ENCODE measurements at places on chromosomes 11 and 22. TPM values are rescaled to one million over a fixed set of nuclear protein-coding genes. Genes with fewer than 3 reads are reported as not detected.

Gene RCOR2
- 16.0 TPM for total RNA-seq

Gene ANO3
- total RNA-seq: 7.2 TPM

Gene OR2D2
- 2.2 TPM for total RNA-seq

Gene MPZL2
- 0.63 TPM for total RNA-seq

Gene ARHGAP20
- 53.8 TPM for total RNA-seq

Gene HBG2
- 464 TPM for total RNA-seq

Gene DAGLA
- 10.6 TPM for total RNA-seq

Gene PKDREJ
- under 0.01 TPM for total RNA-seq

Gene CYP2D6
- total RNA-seq: 7.2 TPM

Gene GAB4
- not detected for total RNA-seq

Gene SLC25A45
- 0.31 TPM for total RNA-seq

Gene FGF3
- total RNA-seq: not detected

Gene KDELR3
- total RNA-seq: 0.31 TPM

Gene MUC6
- not detected for total RNA-seq

Gene TEAD1
- total RNA-seq: 41.9 TPM

Gene C11orf98
- total RNA-seq: 19.7 TPM

Gene ACRV1
- 0.31 TPM for total RNA-seq

Gene SERPING1
- total RNA-seq: 15.0 TPM

Gene CLCF1
- 0.31 TPM for total RNA-seq

Gene MS4A6A
- total RNA-seq: 1.6 TPM

Gene CCDC15
- 3.8 TPM for total RNA-seq

Gene INPPL1
- total RNA-seq: 18.8 TPM

Gene PARVA
- 5.0 TPM for total RNA-seq

Gene RRM1
- total RNA-seq: 73.2 TPM

Gene WNT7B
- total RNA-seq: 9.1 TPM

Gene KIRREL3
- total RNA-seq: 41.9 TPM

Gene SYCE3
- total RNA-seq: not detected

Gene CRYBA4
- not detected for total RNA-seq

Gene CTSW
- total RNA-seq: not detected

Gene XKR3
- total RNA-seq: not detected

Gene PKNOX2
- 13.1 TPM for total RNA-seq

Gene FOLH1
- 7.8 TPM for total RNA-seq

Gene MDK
- total RNA-seq: 23.2 TPM

Gene CCDC87
- total RNA-seq: 0.63 TPM

Gene SOX10
- total RNA-seq: 3.4 TPM

Gene MPPED2
- 137 TPM for total RNA-seq

Gene UQCR10
- 35.4 TPM for total RNA-seq

Gene LRRC74B
- 0.31 TPM for total RNA-seq

Gene DKK3
- 226 TPM for total RNA-seq

Gene ACCSL
- not detected for total RNA-seq

Gene MMP27
- total RNA-seq: not detected

Gene DDI1
- total RNA-seq: not detected

Gene FDXACB1
- total RNA-seq: 8.1 TPM

Gene MAJIN
- not detected for total RNA-seq

Gene IRAG1
- 0.63 TPM for total RNA-seq

Gene TEX12
- 2.2 TPM for total RNA-seq
